Natural killer cell treated with Interleukin-12 subunit alpha and Interleukin-12 subunit beta and Interleukin-15 and Interleukin-18, amount 100 ng/mL, for 72 hours (primary cell): ENCODE measurements at places on chromosomes 5 and 9.

DNA sequence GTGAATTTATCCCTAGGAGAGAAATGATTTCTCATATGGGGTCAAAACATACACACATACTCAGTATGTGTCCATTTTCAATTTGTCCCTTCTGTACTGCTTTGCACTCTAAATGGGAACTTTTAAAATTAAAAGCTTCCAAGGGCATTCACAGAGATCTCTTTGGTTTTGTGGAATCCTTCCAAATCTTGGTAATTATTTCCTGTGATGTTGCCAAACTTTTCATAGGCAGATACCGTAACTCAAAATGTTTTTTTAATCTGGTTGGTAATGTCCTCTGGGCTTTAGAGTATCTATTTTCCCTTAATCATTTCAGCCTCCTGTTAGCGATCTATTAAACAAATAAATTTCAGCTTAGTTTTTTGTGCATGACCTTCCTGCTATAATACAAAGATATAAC lies 282.4 kb downstream of the ARHGEF28 start:
- H3K27ac ChIP-seq, result no peak overlapping the region
- H3K27me3 ChIP-seq, result no peaks in the 10 kb centered on the region
- H3K36me3 ChIP-seq, result no peaks in the 10 kb centered on the region

- no peak overlapping the region for H3K27ac ChIP-seq
- no peaks in the 10 kb centered on the region for H3K4me1 ChIP-seq
- DNase-seq, result no peak
- peaks cover 6% of the 10 kb centered on the region for H3K27me3 ChIP-seq
Measured at GRCh38 chr5:171258737-171259415, 50.2 kb upstream of the TLX3 start.

DNA sequence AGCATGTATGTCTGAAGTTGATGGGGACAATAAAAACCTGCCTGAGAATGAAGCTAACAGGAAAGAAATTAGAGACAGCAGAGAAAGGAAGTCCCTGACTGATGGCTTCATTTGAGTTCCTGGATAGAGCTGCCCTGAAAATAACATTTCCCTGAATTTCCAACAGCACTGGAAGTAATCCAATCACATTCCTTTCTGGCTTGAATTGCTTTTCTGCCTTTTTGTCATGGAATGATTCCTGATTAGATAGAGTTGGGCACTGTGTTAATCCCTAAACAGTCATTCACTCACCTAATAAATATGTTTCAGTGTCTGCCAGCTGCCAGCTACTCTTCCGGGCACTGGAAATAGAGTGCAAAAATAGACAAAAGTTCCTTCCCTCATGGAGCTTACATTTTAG lies 30.0 kb upstream of the SH3RF2 start:
- H3K27me3 ChIP-seq, result peaks cover 18% of the 10 kb centered on the region
- H3K4me1 ChIP-seq, result no peaks in the 10 kb centered on the region
- no peak overlapping the region for H3K27ac ChIP-seq

- no peak overlapping the region for H3K27ac ChIP-seq
- no peak overlapping the region for H3K4me3 ChIP-seq
- no peak for DNase-seq
- peaks cover 9% of the 10 kb centered on the region for H3K36me3 ChIP-seq
Measured at GRCh38 chr5:149498724-149499336, 52.4 kb downstream of the CSNK1A1 start.

GRCh38 chr5:14935341-14935740 lies 63.8 kb upstream of the ANKH start:
- peaks cover 21% of the 10 kb centered on the region for H3K27me3 ChIP-seq
- DNase-seq, result no peak
- H3K4me1 ChIP-seq, result peaks cover 4% of the 10 kb centered on the region
- no peaks in the 10 kb centered on the region for H3K36me3 ChIP-seq
- no peak overlapping the region for H3K4me3 ChIP-seq

- no peak for DNase-seq
- no peaks in the 10 kb centered on the region for H3K27me3 ChIP-seq
- H3K4me3 ChIP-seq, result no peak overlapping the region
- no peaks in the 10 kb centered on the region for H3K36me3 ChIP-seq
- peaks cover 5% of the 10 kb centered on the region for H3K4me1 ChIP-seq
Measured at GRCh38 chr9:107338911-107339659, 56.0 kb downstream of the RAD23B start.

GRCh38 chr9:133100506-133101355 lies 20.3 kb downstream of the RALGDS start:
- no peak overlapping the region for H3K27ac ChIP-seq

DNA sequence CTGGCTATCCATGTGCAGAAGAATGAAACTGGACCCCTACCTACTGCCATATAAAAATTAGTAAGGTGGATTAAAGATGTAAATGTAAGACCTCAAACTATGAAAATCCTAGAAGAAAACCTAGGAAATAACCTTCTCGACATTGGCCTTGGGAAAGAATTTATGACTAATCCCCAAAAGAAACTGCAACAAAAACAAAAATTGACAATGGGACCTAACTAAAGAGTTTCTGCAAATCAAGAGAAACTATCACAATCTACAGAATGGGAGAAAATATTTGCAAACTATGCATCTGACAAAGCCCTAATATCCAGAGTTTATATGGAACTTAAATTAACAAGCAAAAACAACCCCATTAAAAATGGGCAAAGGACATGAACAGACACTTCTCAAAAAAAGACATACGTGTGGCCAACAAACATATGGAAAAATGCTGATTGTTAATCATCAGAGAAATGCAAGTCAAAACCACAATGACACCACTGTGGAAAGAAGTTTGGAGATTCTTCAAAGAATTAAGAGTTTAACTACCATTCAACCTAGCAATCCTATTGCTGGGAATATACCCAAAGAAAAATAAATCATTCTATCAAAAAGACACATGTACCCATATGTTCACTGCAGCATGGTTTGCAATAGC lies 98.5 kb downstream of the NR3C1 start:
- H3K4me3 ChIP-seq, result no peak overlapping the region
- H3K4me1 ChIP-seq, result peaks cover 44% of the 10 kb centered on the region
- H3K27me3 ChIP-seq, result no peaks in the 10 kb centered on the region
- H3K36me3 ChIP-seq, result peaks cover 45% of the 10 kb centered on the region
- DNase-seq, result no peak

- no peak for DNase-seq
- H3K4me1 ChIP-seq, result no peaks in the 10 kb centered on the region
- H3K27me3 ChIP-seq, result no peaks in the 10 kb centered on the region
Measured at GRCh38 chr5:50340757-50341156, 100.3 kb downstream of the EMB start.

DNA sequence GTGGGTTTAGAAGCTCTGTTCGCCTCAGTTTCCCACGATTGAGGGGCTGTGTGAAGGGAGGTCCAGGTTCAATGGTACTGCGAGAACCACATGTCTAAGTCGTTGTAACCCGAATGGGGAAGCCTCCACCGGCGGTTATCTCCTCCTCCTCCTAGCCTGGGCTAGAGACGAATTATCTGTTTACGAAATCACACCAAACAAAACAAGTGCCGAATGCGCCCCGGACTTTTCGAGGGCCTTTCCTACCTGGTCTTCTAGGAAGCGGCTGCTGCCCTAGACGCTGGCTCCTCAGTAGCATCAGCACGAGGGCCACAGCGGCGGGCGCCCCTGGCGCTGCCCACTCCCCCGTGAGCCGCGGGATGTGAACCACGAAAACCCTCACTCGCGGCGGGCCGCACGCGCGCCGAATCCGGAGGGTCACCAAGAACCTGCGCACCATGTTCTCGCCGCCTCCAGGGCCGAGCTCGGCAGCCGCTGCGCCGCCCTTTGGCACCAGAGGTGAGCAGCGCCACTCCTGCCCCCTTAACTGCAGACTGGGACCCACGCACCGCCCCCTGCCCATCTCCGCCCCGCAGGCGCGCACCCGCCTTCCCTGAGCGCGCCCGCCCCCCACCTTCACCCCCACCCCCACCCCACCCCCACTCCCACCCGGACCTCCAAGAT lies at the start of gene CDKN2A:
Gene CDKN2A (minus strand): TSS at position 500 of the 663 bp plus-strand sequence.
- H3K36me3 ChIP-seq, result no peaks in the 10 kb centered on the region
- peaks cover 16% of the 10 kb centered on the region for H3K4me1 ChIP-seq
- peak within 1 kb of the TSS; percentile 92 for H3K4me3 ChIP-seq
- peaks cover 14% of the 10 kb centered on the region for H3K27me3 ChIP-seq

- H3K27ac ChIP-seq, result no peak overlapping the region
- no peaks in the 10 kb centered on the region for H3K4me1 ChIP-seq
- no peak overlapping the region for H3K4me3 ChIP-seq
- no peaks in the 10 kb centered on the region for H3K36me3 ChIP-seq
- H3K27me3 ChIP-seq, result peaks cover 2% of the 10 kb centered on the region
Measured at GRCh38 chr5:36423578-36424307, 122.0 kb upstream of the RANBP3L start.

- DNase-seq, result no peak
- H3K4me1 ChIP-seq, result no peaks in the 10 kb centered on the region
- H3K4me3 ChIP-seq, result no peak overlapping the region
- H3K36me3 ChIP-seq, result no peaks in the 10 kb centered on the region
- no peaks in the 10 kb centered on the region for H3K27me3 ChIP-seq
- H3K27ac ChIP-seq, result no peak overlapping the region
Measured at GRCh38 chr9:82670000-82670399, 392.9 kb downstream of the RASEF start.

- no peak for DNase-seq
- H3K27me3 ChIP-seq, result no peaks in the 10 kb centered on the region
- no peaks in the 10 kb centered on the region for H3K36me3 ChIP-seq
- no peak overlapping the region for H3K4me3 ChIP-seq
Measured at GRCh38 chr9:82184524-82184923, 196.0 kb downstream of the SPATA31D1 start.

GRCh38 chr5:22901885-22902284 lies 48.7 kb upstream of the CDH12 start:
- DNase-seq, result no peak
- no peaks in the 10 kb centered on the region for H3K36me3 ChIP-seq
- H3K4me1 ChIP-seq, result no peaks in the 10 kb centered on the region
- no peaks in the 10 kb centered on the region for H3K27me3 ChIP-seq

GRCh38 chr9:38331141-38331540 lies 61.4 kb upstream of the ALDH1B1 start:
- no peak for DNase-seq
- no peak overlapping the region for H3K27ac ChIP-seq
- peaks cover 23% of the 10 kb centered on the region for H3K27me3 ChIP-seq
- H3K4me3 ChIP-seq, result no peak overlapping the region

GRCh38 chr5:135308752-135309151 lies 90.3 kb downstream of the MACROH2A1 start:
- H3K27me3 ChIP-seq, result peaks cover 9% of the 10 kb centered on the region
- no peak overlapping the region for H3K4me3 ChIP-seq
- no peaks in the 10 kb centered on the region for H3K36me3 ChIP-seq
- H3K27ac ChIP-seq, result no peak overlapping the region
- peaks cover 8% of the 10 kb centered on the region for H3K4me1 ChIP-seq

GRCh38 chr9:134366223-134367031 lies 40.2 kb downstream of the RXRA start:
- peaks cover 9% of the 10 kb centered on the region for H3K4me1 ChIP-seq
- no peaks in the 10 kb centered on the region for H3K36me3 ChIP-seq
- no peaks in the 10 kb centered on the region for H3K27me3 ChIP-seq
- no peak overlapping the region for H3K27ac ChIP-seq

DNA sequence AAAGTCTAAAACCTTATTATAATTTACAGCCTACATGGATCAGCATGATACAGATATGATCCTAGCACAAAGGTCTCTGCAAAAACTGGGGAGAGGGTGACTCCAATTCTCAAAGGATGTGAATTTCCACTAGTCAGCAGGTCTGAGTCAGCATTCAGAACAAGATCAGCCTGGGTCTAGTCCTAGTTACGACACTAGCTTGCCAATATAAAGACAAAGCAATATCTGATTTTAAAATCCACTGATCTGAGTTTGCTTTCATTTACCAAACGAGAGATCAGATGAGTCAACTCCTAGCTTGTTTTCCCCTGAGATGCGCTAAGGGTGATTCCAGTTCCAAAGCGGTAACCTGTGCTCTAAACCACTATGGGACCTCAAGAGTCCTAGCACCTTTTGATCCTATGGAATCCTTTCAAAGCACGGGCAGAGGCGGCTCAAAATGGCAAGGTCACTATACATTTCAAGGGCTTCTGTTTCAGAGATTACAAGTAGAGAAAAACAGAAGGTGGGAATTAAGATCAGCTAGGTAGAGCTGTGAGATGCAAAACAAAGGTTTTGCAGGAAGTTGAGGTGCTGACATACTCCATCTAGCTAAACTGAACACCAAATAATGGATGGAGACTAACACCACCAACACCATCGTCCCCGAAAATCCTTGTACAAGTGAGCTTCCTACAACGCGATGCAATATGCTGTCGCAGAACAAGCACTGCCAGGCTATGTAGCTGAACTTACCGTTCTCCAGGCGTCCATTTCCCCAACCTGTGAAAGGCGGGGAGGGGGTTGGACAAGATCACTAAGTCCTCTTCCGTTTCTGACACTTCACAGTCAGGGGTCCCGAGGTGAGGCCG lies 906 bp downstream of the SLC25A51 start:
- no peak for DNase-seq
- peak overlapping the region; percentile 93 for H3K27ac ChIP-seq
- H3K36me3 ChIP-seq, result no peaks in the 10 kb centered on the region
- H3K4me1 ChIP-seq, result peaks cover 8% of the 10 kb centered on the region
- H3K27me3 ChIP-seq, result no peaks in the 10 kb centered on the region

GRCh38 chr5:74316064-74316603 lies 324.4 kb downstream of the ENC1 start:
- peaks cover 8% of the 10 kb centered on the region for H3K4me1 ChIP-seq

GRCh38 chr5:157342822-157343402 lies 77.0 kb downstream of the CYFIP2 start:
- H3K27ac ChIP-seq, result peak overlapping the region; percentile 92
- H3K27me3 ChIP-seq, result no peaks in the 10 kb centered on the region
- peaks cover 23% of the 10 kb centered on the region for H3K4me1 ChIP-seq
- H3K36me3 ChIP-seq, result peaks cover 23% of the 10 kb centered on the region
- DNase-seq, result no peak
